ENCODE measurements at places on chromosomes 6 and 20.

DNA sequence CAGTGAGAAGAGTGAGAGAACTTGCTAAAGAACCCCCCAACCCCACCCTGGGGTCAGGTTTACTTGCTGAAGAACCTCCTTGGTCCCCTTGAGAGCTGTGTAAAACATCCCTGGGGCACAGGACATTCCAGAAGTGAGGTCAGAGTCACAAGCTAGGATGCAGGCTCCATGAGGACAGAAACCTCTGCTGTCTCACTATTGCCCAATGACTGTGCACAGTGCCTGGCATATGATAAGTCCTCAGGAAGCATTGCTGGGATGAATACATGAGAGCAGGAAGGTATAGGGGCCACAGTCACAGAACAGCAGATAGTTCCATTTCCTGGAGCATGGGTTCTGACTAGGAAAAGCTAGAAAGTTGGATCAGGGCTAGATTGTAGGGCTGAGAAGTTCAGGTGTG is 18.4 kb downstream of the NT5E start:
- DNase-seq = no peak

- DNase-seq = no peak
Observed at GRCh38 chr6:47520282-47520681, 42.7 kb downstream of the CD2AP start.

GRCh38 chr6:7769702-7770101 is 43.8 kb downstream of the BMP6 start:
- DNase-seq = no peak

DNA sequence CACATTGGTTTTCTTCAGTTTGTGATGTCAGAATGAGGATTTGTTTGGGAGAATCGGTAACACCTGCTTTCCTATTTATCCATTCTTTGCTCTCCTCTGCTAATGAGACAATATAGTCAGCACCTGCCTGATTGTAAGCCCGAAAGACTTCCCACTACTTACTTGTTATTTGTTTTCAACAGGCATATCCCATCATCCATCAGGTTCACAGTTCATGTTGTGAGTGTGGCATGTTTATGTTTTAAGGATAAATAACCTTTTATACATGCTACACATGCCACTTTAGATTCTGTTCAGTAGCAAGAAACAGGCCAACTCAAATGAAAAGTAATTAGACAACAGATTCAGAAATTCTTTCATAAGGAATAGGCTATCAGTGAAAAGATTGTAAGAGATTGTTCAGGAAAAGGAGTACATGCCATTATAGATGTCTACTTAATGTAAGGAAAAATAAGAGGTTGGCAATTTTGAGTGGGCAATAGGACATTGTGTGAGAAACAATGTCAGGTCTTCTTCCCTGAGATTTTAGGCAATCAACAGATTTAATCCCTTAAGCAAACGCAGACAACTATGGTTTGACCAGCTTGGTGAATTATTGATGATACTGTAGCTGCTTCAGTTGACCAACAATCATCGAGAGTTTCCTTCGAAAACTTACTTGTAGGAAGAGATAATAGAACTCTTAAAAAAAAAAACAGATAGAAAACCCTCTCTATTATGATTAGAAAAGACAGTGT is 7.9 kb upstream of the GPRC6A start:
- no peak for DNase-seq

- DNase-seq = no peak
Observed at GRCh38 chr20:1618954-1619540, 762 bp downstream of the SIRPB1 start.

DNA sequence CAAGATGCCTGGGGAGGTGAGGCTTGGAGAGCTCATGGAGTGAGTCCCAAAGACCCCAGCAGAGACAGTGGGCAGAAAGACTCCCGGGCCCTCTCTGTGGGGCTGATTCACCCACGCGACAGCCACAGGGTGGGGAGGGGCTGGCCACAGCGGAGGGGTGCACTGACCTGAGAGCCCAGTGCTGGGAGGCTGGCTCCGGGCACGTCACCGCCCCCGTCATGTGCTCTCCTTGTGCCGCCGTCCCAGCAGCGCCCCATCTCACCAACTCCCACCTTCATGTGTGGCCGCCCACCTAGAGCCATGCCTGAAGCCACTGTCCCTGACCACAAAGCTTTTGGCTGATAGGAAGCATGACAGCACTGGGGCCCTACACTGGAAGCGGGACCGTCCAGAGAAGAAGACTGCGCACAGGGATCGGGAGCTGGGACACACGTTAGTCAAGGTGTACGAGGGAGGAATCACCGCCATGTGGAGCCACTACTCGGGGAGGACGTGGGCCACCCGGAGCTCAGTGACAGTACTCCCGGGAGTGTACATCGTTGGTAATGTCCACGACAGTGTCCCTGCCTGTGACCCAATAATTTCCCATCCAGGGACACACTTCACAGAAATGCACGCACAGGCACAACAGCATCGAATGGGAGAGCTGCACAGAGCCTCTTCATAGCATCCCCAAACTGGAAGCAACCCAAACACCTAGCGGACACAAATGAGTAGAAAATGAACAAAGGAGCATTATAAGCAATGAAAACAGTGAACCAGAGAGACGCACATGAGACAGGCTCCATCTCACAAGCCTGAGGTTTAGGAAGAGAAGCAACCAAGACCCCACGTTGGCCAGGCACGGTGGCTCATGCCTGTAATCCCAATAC is 28.4 kb upstream of the FOXC1 start:
- DNase-seq = no peak

DNA sequence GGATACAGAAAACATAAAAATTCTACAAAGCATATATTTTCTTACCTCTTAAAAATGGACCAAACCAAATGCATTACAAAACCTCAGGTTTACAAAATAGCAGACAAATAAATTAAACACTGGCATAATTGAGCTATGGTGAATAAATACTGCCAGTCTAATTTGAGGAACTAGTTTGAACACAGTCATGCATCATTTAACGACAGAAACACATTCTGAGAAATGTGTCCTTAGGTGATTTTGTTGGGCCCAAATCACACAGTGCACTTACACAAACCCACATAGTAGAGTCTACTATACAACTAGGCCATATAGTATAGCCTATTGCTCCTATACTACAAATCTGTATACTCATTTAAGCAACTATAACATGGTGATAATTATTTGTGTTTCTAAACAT is 215.6 kb downstream of the FOXC1 start:
- DNase-seq = no peak

- DNase-seq = no peak
Observed at GRCh38 chr6:100117680-100118079, 123.7 kb upstream of the MCHR2 start.

GRCh38 chr6:112237595-112237994 is 16.8 kb downstream of the LAMA4 start:
- no peak for DNase-seq

- no peak for DNase-seq
Observed at GRCh38 chr20:42549496-42549895, 640.2 kb downstream of the PTPRT start.

- DNase-seq = no peak
Observed at GRCh38 chr6:40299681-40300080, 287.5 kb downstream of the LRFN2 start.

GRCh38 chr20:59724457-59725366 is 120.4 kb downstream of the PHACTR3 start:
- no peak for DNase-seq

DNA sequence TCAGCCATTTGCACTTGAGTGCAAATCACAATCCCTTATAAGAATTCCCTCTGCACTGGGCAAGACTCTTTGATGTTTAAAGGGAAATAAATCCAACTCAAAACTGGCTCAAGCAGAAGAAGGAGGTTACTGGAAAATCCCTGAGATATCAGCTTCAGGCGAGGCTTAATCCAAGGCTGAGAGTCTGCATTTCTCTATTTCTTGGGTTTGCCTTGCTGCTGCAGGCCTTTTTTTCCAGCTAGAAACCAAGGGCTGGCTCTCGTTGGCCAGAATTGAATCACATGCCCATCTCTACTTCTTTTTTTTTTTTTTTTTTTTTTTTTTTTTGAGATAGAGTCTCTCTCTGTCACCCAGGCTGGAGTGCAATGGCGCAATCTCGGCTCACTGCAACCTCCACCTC is 11.7 kb downstream of the HCK start:
- no peak for DNase-seq

DNA sequence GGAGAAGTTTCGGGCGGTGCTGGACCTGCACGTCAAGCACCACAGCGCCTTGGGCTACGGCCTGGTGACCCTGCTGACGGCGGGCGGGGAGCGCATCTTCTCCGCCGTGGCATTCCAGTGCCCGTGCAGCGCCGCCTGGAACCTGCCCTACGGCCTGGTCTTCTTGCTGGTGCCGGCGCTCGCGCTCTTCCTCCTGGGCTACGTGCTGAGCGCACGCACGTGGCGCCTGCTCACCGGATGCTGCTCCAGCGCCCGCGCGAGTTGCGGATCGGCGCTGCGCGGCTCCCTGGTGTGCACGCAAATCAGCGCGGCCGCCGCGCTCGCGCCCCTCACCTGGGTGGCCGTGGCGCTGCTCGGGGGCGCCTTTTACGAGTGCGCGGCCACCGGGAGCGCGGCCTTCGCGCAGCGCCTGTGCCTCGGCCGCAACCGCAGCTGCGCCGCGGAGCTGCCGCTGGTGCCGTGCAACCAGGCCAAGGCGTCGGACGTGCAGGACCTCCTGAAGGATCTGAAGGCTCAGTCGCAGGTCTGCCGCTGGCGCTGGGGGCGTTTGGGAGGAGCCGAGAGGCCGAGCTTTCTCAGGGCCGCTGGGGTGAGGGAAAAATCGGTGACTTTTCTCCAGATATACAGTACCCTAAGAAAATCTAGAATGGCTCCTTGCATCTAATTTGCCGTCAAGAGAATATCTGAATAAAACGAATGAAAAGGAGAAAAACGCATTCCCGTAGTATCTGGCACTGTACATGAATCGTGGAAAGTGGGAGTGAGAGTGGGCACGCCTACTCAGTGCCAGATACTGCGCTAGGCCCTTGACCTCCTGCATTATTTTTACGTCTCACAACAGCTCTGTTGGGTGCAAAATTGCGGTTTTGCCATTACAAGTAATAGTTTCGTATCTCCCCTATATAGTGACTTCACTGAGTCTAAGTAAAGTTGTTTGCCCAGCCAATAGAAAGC is 1.0 kb downstream of the CALHM6 start:
- DNase-seq = peak; percentile 82

- no peak for DNase-seq
Observed at GRCh38 chr6:45472382-45472781, 94.6 kb upstream of the SUPT3H start.

Data from RPMI8226 (cell line).